ENCODE measurements at places on chromosomes 7 and 10. TPM values are rescaled to one million over a fixed set of nuclear protein-coding genes. Genes with fewer than 3 reads are reported as not detected.

The MET gene
- 76.1 TPM for total RNA-seq

The ELFN1 gene
- total RNA-seq = 0.23 TPM

The GRM3 gene
- not detected for total RNA-seq

The GDF10 gene
- not detected for total RNA-seq

The AZGP1 gene
- 0.39 TPM for total RNA-seq

The LRRC4 gene
- total RNA-seq = 0.39 TPM

The TCF7L2 gene
- total RNA-seq = 7.7 TPM

The GRID2IP gene
- total RNA-seq = 0.16 TPM

The C10orf105 gene
- total RNA-seq = not detected

The SPDYE16 gene
- not detected for total RNA-seq

The TWIST1 gene
- 0.34 TPM for total RNA-seq

The KLF14 gene
- not detected for total RNA-seq

The UCMA gene
- total RNA-seq = not detected

The PPP1R17 gene
- not detected for total RNA-seq

The RAPGEF5 gene
- total RNA-seq = 7.6 TPM

The CPA1 gene
- total RNA-seq = not detected

The DMBT1 gene
- 0.27 TPM for total RNA-seq

The CRYGN gene
- total RNA-seq = not detected

The SLC18A3 gene
- total RNA-seq = not detected

The HTR5A gene
- not detected for total RNA-seq

The NEUROG3 gene
- total RNA-seq = not detected

The UCN3 gene
- total RNA-seq = not detected

The EVX1 gene
- not detected for total RNA-seq

The FAM237B gene
- not detected for total RNA-seq

The CACNB2 gene
- total RNA-seq = not detected

The KCNH2 gene
- not detected for total RNA-seq

The ITGA8 gene
- 0.04 TPM for total RNA-seq

The C7orf57 gene
- 2.3 TPM for total RNA-seq

The TMEM176A gene
- not detected for total RNA-seq

The CWF19L1 gene
- total RNA-seq = 23.1 TPM

The VIPR2 gene
- total RNA-seq = not detected

The C1GALT1 gene
- 63.6 TPM for total RNA-seq

The CYP2C19 gene
- not detected for total RNA-seq

The OR2A5 gene
- total RNA-seq = not detected
